Esophagus squamous epithelium (tissue), 5 donors: ENCODE measurements at places on chromosomes 11 and 22.

DNA sequence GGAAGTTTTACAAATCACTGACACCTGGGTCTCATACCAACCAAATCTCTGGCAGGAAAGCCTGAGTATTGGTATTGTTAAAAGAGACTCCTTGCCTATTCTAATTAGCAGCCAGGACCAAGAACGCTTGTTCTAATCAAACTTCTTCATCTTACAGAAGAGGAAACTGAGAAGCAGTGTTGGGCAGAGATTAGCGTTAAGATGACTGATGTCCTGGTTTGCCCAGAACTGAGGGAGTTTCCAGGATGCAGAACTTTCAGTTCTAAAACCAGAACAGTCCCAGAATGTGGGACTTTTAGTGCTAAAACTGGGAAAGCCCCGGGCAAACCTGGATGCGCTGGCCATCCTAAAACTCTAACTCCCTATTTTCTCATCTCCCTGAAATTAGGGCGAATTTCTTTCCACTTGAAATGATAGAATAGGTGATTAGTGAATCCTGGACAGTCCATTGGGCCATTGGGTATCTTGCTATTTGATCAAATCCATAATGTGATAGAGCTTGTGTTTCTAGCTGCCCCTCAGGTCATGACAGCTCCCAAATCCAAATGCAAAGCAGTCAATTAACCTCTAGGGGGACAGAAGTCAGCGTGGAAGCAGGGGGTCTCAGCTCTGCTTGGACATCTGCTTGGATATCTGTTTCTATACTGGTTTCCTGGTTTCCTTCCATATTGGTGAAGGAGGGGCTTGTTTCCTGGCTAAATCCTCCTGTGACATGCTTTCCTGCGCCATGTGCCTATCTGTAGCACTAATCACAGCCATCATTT is 16.0 kb upstream of the TMPRSS13 start:
- DNase-seq, result no peak

- no peak for DNase-seq
These were observed 11.7 kb upstream of the CREB3L1 start for GRCh38 chr11:46265764-46266163.

- no peak for DNase-seq
These were observed 94.8 kb upstream of the NTM start for GRCh38 chr11:131275580-131275979.

- DNase-seq, result no peak
These were observed 6.3 kb downstream of the AMPD3 start for GRCh38 chr11:10461276-10461790.

GRCh38 chr11:76148231-76148630 is 58.1 kb downstream of the WNT11 start:
- DNase-seq, result no peak

DNA sequence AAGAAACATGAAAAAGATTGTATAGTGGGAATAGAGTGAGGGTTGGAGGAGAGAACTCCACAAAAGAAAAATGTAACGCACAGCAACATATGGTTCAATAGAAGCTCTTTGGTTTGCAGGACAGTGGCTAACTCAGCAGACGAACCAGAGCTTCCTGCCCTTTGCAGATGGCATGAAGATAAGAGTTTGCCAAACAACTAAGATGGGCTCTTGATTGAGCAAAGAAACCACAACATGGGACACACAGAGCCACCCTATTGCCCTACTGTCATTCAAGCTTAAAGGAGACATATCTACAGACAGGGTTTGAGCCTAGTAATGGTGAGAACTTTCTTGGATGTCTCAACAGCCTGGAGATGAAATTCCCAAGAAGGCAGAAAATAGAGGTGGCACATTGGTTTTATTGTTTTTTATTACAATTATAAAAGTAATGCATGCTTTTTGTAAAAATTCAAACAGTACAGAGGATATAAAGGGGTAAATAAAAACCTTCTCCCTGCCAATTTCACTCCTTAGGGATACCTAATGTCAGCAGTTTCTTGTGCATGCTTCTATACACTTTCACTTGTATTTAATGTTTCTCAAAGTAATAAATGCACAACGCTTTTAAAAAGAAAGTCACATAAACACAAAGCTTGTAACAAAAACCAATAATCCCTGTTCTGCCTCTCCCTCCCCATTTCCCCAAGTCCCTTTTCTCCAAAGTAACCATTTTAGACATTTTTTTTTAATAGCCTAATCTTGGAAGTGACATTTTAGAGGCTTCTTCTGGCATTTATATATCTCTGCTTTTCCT is 63.7 kb downstream of the COPB1 start:
- no peak for DNase-seq

GRCh38 chr11:111444040-111444439 is 65.0 kb upstream of the POU2AF1 start:
- no peak for DNase-seq

GRCh38 chr22:27835446-27835845 is 33.9 kb upstream of the MN1 start:
- no peak for DNase-seq

DNA sequence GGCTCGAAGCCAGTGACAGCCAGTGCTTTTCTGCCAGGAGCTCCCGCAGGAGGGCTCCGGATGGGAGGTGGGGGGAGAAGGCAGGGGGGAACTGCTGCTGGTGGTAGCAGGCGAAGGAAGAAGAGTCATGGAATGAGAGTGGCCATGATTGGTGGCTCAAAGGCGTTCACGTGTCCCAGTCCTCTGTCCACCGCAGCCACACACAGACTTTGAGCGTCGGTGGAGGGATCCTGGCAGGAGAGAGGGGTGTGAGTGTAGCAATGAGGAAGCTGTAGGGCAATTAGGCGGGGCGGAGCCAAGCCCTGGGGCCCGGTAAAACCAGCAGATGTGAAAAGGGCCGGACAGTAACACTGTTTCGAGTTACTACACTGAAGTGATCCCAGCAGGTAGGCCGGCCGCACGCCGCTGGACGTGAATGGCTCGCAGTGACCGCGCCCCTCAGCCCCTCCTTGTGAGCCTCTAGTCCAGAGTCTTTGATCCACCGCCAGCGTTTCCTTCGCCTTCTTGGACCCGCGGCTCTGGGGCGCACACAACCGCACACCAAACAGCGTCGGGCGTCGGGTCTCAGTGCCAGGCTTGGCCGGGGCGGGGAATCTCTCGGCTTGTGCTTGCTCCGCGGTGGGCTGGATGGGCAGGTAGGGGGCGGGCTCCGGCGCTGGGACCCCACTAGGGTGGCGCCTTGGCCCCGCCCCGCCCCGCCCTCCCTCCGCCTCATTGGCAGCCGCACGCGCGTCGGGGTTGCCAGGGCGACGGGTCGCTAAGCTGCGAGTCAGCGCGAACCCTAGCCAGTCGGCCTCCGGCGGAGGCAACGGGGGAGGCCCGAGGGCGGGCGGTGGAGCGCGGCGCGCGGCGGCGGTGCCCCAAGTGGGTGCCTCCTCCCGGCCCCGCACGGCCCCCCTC is at the start of gene LRRC10B:
Gene LRRC10B (plus strand): TSS at position 788 of the 900 bp plus-strand sequence. CDS start 250 bp downstream, outside the sequence.
- DNase-seq, result no peak

- DNase-seq, result no peak
These were observed 34.1 kb downstream of the PPME1 start for GRCh38 chr11:74205181-74205580.

- no peak for DNase-seq
These were observed 141.0 kb downstream of the SLC17A6 start for GRCh38 chr11:22479208-22479607.

DNA sequence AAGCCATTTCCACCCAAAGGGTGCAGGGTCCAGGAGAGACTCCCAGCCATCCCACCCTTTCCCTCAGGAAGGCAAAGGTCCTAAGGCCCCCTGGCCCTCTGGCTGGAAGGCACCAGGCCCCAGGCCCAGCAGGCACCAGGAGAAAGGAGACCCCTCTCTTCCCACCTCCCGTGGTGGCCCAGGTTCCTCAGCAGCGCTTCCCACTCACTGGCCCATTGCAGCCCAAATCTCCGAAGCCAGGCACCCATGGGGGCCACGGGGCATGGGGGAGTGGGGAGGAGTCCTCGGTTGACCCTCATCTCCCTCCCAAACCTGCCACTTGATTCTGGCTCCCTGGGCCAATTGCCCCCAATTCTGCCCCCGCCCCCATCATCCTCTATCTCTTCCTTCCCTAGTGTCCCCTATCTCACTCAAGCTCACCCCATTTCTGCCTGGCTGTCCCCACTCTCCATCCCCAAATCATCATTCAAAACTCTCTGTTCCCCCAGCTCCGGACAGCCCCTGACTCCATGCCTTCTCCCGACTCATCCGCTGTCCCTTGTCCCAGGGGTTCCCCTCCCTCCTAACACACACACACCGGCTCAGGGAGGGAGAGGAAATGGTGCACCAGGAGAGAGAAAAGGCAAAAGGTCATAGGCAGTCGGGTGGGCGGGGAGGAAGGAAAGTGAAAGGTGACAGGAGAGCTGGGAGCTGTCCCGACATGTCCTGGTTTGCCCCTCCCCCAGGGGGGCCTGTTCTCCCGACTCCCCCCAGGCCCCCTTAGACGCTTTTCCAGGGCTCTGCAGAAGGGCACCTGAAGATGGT is 1.2 kb downstream of the LIF start:
- no peak for DNase-seq

- no peak for DNase-seq
These were observed 13.2 kb downstream of the MPZL3 start for GRCh38 chr11:118238929-118239328.

DNA sequence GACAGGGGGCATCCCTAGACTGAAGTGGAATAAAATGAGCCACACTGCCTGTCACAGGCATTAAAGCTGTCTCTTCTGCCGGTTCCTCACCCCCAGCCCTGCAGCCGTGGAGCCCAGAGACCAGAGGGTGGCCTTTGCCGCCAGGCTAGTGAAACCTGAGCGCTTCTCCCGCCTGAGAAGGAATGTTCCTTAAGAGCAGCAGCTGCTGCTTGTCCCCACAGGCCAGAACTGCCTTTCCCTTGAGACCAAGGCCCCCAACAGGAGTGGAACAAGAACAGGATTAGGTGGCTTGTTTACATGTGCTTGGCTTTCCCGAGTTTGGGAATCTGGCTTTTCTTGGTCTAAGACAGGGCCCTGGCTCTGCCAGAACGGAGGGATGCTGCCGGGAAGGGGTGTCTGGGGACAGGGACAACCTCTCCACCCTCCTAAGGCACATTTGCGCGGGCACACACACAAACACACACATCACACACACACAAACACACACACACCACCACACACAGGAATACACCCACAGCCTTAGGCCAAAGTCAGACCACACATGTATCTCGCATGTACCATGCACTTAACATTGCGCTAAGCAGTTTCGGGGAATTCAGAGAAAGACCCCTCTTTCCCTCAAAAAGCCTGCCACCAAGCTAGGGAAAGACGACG is 91.8 kb downstream of the FEZ1 start:
- DNase-seq, result no peak

- no peak for DNase-seq
These were observed 76.4 kb upstream of the SHISAL1 start for GRCh38 chr22:44389181-44389580.
